Spinal cord (tissue), 10 donors: ENCODE measurements at places on chromosomes 1 and 21. TPM values are rescaled to one million over a fixed set of nuclear protein-coding genes. Genes with fewer than 3 reads are reported as not detected.
A peak's percentile ranks its signal among the peaks of the same experiment; 100 is the strongest.

DNA sequence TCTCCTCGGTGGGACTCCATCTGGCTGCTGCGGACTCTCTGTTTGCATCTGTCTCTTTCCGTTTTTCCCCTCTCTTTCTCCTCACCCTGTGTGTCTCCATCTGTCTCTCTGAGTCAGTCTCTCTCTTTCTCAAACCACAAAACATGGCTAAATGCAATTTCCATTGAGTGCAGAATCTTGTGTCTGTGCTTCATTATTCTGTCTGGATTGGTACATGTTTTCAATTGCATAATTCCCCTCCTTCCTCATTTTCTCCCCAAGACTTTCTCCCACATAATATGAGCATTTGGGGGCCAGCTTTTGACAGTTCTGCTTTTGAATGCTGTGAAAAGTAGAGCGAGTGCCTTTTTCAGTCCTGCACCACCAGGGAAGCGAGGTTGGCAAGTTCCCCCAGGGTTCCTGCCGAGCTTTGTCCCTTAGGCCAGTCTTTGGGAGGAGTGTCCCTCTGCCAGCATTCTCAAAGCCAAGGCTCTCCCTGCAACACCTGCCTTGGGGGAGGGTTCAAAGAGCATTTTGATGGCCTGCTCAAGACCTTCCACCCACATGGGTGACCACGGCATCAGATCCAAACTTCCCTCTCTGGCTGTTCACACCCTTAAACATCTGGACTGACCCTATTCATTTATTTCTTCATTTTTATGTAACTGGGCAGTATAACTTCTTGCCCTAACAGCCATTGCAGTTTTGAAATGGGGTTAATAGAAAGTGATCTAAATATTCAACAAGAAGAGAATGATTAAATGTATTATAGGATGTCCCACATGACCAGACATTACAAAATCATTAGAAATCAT is 32.8 kb upstream of the SCMH1 start:
- no peak for DNase-seq

DNA sequence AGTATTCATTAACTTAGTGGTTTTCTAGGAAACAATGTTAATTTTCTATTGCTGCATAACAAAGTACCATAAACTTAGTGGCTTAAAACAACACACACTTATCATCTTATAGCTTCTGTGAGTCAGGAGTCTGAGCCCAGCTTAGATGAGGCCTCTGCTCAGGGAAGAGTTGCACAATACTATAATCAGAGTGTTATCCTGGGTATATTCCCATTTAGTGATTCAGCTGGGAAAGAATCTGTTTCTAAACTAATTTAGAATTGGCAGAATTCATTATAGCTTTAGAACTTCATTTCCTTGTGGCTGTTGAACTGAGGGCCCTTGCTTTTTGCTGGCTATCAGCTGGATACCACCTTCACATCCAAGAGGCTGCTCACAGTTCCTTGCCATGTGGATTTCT is 515.5 kb downstream of the BRINP3 start:
- DNase-seq: no peak

- DNase-seq: no peak
Measured at GRCh38 chr1:63533931-63534330, 10.6 kb downstream of the EFCAB7 start.

DNA sequence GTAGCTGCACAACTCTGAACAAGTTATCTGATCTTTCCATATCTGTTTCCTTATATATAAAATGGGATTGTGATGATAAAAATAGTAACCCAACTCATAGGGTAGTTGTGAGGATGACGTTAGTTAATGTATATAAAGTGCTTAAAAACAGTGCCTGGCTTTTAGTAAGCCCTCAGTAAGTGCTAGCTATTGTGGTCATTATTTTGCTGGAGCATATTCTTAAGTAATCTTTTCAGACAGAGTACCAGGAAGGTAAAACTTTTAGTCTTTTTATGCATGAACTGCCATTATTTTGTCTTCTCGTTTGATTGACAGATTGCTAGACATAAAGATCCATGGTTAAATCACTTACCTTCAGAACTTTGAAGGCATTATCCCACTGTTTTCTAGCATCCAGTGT is 62.5 kb upstream of the SIM2 start:
- DNase-seq: no peak

GRCh38 chr1:160707236-160708064 is 4.2 kb downstream of the CD48 start:
- DNase-seq: no peak

DNA sequence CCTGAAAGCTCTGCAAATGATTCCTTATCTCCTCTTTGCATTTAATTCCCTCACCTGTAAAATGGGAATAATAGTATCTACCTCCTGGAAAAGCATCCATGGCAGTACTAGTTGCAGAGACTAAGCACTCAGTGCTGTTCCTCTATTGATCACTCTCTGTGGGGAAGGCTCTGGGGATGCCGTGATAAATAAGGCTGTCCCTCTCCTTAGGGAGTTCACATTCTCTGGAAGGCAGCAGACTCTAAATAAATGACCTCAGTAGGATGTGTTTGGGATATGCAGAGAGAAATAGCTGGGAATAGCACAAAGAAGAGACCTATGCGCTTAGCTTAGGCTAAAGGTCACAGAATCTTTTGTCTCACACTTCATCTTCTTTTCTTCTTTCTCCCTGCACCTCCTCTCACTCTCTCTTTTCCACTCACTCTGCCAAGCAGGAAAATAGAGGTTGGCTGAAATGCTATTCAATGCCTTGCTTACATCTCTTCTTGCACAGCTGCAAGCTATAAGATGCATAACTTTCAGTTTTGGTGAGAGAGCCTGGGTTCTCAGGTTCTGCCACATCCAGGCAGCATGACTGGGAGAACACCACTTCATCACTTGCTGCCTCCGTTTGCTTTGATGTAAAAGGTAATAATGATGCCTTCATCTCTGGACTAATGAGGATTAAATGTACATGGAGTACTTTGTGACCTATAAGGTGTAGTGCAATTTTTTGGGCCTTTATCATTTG is 101.5 kb downstream of the LMX1A start:
- no peak for DNase-seq

- DNase-seq: peak; percentile 84
Measured at GRCh38 chr1:112808861-112809684, 93.9 kb upstream of the PPM1J start.

- DNase-seq: no peak
Measured at GRCh38 chr1:35845766-35846165, 37.2 kb upstream of the AGO1 start.

GRCh38 chr1:65059930-65060538 is 88.0 kb upstream of the AK4 start:
- no peak for DNase-seq

- no peak for DNase-seq
Measured at GRCh38 chr1:84268346-84268745, 33.2 kb upstream of the SAMD13 start.

DNA sequence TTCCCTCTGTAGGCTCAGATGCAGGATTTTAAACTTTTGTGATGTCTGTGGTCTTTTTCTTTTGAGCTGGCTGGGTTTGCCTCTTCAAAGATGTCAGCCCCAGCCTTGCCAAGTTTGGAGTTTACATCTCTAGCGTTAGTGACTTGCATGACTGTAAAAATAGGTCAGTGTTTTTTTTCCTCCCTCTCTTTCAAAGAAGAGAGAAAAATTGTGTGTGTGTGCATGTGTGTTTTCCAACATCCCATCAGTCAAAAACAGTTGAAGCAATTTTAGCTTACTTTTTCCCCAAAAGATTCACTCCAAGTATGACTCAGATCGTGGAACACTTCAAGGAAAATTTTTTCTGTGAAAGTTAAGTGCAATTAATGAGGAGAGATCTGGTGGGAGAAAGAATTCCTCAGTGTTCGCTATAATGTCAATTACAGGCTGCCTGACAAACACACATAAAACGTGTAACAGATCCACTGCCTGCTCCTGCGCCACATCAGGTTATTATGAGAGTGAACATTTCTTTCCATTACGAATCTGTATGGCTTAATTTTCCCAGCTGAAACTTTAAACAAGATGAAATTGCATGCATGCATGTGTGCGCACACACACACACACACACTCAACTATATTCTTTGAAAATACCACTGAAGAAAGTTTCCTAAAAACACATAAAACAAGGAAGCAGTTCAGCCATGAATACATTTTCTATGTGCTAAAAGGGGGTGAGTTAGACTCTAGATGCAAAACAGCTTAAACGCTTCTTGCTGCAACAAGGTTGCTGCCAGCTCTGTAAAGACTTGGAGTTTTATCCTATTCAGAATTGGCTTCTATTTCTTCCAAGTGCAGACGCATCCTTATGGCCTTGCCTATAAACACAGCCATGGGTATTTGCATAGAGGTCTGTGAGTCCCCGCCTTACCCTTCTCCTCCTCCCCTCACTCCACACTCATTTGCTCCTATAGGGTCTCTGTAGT is 55.5 kb downstream of the TLR5 start:
- no peak for DNase-seq

DNA sequence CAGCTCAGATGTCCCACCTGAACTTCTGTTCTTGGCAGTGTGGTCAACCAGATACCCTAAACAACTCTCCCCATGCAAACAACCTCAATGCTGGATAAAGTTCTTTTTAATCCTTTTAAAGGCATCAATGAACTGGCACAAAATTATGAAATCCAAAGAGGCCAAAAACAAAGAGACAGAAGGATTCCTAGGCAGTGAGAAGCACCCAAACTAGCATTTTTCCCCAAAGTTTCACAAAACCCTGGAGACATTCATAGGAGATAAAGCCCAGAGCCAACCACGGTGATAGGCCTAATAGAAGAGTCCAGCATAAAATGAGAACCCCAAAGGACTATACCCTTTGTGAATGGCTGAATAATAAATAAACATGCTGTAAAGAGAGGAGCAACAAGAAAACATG is 50.7 kb downstream of the MATN1 start:
- no peak for DNase-seq

- DNase-seq: no peak
Measured at GRCh38 chr21:46206163-46207005, 22.1 kb upstream of the SPATC1L start.

- no peak for DNase-seq
Measured at GRCh38 chr1:171107262-171107940, 16.7 kb downstream of the FMO3 start.

DNA sequence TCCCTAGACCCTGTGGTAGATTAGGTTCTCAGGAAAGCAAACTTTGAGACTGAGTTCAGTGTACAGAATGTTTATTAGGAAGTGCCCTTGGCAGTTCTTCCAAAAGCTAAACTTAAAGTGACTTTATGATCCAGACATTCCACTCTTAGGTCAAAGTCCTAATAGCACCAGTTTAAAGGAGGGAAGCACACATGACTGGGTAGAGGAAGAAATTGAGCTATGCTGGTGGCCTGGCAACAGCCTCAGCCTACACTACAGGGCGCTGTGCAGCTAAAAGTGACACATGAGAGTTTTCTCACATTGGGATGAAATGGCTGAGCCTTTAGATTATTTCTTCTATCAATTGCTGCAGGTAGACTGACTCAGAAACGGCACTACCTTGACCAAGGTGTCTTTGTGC is 280.4 kb downstream of the BRINP2 start:
- DNase-seq: no peak

- DNase-seq: no peak
Measured at GRCh38 chr1:203556047-203556851, 62.3 kb downstream of the OPTC start.

GRCh38 chr21:45405271-45405818 is 380 bp downstream of the COL18A1 start:
- DNase-seq: no peak

TFF3 gene
- polyA plus RNA-seq: 2.0 TPM

ITPKB gene
- 28.0 TPM for polyA plus RNA-seq

CFHR3 gene
- polyA plus RNA-seq: not detected

VWA5B1 gene
- 4.5 TPM for polyA plus RNA-seq

SELE gene
- polyA plus RNA-seq: 1.0 TPM
